ENCODE measurements at places on chromosomes 1 and 21. TPM values are rescaled to one million over a fixed set of nuclear protein-coding genes. Genes with fewer than 3 reads are reported as not detected.

SLC30A10 gene
- total RNA-seq: not detected

CFHR5 gene
- total RNA-seq: not detected

GPR61 gene
- not detected for total RNA-seq

SERPINC1 gene
- total RNA-seq: not detected

CFH gene
- 2.5 TPM for total RNA-seq

USP24 gene
- total RNA-seq: 41.9 TPM

TGFB2 gene
- 0.12 TPM for total RNA-seq

PHC2 gene
- 41.4 TPM for total RNA-seq

PLA2G2C gene
- total RNA-seq: 1.0 TPM

TMEM61 gene
- total RNA-seq: not detected

PADI1 gene
- not detected for total RNA-seq

CD55 gene
- total RNA-seq: 143 TPM

FCGR3A gene
- total RNA-seq: not detected

HSD3B2 gene
- not detected for total RNA-seq

OR6K3 gene
- total RNA-seq: not detected

Measured in T-helper 1 cell treated with Interleukin-12 subunit alpha and Interleukin-12 subunit beta and Interleukin-4 antibody, amounts not matched to agents 30 ng/mL and 1 ng/mL, for 36 hours (primary cell).